ENCODE measurements at places on chromosomes 6 and 20. TPM values are rescaled to one million over a fixed set of nuclear protein-coding genes. Genes with fewer than 3 reads are reported as not detected.

RBPJL gene
- total RNA-seq: not detected

APOBEC2 gene
- not detected for total RNA-seq

SYNDIG1 gene
- total RNA-seq: 1.4 TPM

RPS6KA2 gene
- total RNA-seq: 110 TPM

NKX2-4 gene
- total RNA-seq: not detected

ROS1 gene
- 0.07 TPM for total RNA-seq

ID4 gene
- total RNA-seq: 19.0 TPM

NKAIN4 gene
- not detected for total RNA-seq

NFS1 gene
- total RNA-seq: 55.8 TPM

SYCP2 gene
- 0.36 TPM for total RNA-seq
